Stimulated activated CD8-positive, alpha-beta memory T cell treated with anti-CD3 and anti-CD28 coated beads, Interleukin-7, amount 100 ng/mL, for 48 hours (primary cell): ENCODE measurements at places on chromosomes 12 and 14.

GRCh38 chr12:62471734-62472133 lies 5.1 kb downstream of the MON2 start:
- no peak for DNase-seq

GRCh38 chr12:50924131-50924438 lies 28.3 kb upstream of the HIGD1C start:
- DNase-seq = no peak

DNA sequence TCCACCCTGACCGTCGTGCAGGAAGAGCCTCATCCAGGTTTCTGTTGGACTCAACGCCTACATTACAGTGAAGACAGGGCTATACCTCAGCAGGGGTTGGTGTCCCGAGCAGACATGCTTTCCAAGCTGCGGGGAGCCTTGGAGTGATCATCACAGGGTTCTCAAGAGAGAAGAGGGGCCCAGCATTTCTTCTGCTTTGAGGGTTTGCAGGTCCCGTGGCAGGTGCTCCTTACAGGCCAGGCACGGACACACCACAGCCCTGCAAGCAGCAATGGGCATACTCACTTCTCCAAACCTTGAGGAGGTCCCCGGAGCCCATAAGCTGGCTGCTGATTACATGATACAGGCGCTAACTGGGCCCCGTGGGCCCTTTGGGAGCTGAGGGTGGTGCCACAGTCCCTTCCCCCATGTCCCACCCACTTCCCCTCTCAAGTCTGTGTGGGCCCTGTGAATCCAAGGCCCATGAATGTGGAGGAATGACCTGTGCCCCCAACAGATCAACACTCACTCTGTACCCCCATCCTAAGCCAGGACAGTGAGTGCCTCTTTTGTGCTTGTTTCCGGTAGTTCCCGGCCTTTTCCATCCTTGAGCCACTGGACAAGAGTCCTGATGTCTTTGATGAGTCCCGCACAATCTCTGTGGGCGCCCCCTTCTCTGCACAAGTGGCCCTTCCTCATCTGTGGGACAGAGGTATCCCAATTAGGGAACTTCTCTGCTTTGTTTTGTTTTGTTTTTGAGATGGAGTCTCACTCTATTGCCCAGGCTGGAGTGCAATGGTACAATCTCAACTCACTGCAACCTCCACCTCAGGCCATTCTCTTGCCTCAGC lies 1.1 kb downstream of the AQP2 start:
- DNase-seq = no peak

DNA sequence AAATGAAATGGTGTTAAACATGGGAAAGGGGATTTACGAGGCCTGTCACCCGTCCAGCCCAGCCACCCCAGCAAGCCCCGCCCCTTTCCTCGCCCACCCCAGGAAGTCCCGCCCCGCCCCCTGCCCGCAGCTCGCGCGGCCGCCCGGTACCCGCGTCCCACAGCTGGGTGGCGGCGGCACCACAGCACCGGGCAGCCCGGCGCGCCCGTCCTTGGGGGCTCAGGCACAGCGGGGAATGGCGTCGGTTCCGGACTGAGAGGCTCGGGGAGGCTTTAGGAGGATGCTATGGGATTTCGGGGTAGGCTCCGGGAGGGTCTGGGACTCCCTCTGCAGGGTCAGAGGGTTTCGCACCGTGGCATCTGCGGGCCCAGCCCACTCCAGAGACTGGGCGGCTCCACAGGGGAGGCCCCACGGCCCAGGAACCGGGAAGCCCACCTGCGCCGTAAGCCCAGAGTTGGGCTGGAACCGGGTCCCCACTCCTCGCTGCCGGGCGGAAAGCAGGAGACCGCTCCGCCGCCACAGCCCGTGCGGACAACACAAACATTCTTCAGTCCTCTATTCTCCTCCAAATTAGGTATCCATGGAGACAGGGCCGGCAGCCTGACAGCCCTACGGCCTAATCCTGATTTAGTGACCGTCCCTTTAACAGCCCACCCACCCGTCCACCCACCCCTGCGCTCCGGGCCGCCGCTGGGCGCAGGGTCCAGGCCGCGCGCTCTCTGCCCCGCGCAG lies 1.4 kb downstream of the FIGNL2 start:
- DNase-seq = peak; percentile 27

DNA sequence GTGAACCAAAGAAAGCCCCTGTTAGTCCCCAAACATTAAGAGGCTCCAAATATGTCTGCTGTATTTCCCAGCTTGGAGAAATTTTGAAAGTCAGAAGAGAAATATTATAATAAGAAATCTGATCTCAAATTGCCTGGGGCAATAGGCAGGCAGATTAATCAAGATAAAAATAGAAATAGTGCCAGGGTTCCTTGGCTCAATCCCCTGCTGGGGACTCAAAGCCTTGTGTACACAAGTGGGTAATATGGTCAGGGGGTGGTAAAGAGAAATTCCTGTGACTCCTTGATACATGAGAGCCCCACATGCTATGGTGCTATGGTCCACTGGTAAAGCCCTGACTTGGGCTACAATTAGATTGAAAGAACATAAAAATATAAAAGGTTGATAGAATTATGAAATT lies 41.3 kb upstream of the ARID2 start:
- no peak for DNase-seq

DNA sequence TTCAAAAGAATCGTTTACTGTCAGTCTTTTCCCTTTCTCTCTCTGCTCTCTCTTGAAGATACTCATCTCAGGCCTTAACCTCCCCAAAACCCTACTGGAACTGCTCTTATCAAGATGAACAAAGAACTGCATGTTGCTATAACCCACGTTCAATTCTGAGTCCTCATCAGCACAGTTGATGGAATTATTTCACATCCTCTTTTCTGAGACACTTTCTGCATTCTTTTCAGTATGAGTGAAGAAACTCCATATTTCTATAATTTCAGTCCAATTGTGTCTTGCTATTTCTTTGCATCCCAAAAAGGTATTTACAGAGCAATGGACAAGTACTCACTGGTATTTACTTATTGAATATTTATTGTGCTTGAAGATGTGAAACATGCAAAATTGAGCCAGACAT lies 160.1 kb upstream of the CPNE8 start:
- no peak for DNase-seq

GRCh38 chr12:90174198-90174510 lies 465.5 kb upstream of the ATP2B1 start:
- no peak for DNase-seq

DNA sequence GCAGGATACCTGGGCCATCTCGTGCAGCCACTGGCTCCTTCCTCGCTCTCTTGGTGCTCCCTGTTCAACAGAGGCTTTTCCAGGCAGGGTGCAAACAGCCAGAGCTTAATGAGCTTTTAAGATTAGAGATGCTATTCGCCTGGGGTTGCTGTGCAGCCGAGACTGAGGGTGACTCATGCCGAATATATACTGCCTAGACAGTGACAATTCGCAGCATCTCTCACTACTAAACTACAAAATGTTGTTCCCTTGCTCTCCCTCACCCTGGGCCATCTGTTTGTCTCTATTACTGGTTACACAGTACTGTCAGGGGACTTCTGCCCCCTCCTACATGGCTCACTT lies 26.0 kb upstream of the TESC start:
- DNase-seq = no peak

DNA sequence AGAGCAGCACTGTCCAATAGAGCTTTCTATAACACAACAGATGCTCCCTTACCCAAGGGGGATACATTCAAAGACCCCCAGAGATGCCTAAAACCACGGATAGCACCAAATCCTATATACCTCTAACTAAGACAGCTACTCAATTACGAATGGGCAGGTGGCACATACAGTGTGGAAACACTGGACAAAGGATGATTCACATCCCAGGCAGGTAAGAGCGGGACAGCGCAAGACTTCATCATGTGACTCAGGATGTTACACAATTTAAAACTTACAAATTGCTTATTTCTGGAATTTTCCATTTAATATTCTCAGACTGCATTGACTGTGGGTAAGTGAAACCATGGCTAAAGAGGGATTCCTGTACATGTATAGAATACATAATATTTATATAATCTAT lies 5.5 kb upstream of the HCFC2 start:
- no peak for DNase-seq

- no peak for DNase-seq
Observed at GRCh38 chr12:75996861-75997447, 34.6 kb downstream of the PHLDA1 start.

GRCh38 chr14:93706360-93706955 lies 81.8 kb downstream of the PRIMA1 start:
- DNase-seq = no peak

- no peak for DNase-seq
Observed at GRCh38 chr12:27517546-27517945, 6.5 kb upstream of the PPFIBP1 start.

- DNase-seq = no peak
Observed at GRCh38 chr14:68241862-68242487, 422.4 kb downstream of the RAD51B start.

- no peak for DNase-seq
Observed at GRCh38 chr14:22552827-22553076, 36.3 kb downstream of the DAD1 start.

DNA sequence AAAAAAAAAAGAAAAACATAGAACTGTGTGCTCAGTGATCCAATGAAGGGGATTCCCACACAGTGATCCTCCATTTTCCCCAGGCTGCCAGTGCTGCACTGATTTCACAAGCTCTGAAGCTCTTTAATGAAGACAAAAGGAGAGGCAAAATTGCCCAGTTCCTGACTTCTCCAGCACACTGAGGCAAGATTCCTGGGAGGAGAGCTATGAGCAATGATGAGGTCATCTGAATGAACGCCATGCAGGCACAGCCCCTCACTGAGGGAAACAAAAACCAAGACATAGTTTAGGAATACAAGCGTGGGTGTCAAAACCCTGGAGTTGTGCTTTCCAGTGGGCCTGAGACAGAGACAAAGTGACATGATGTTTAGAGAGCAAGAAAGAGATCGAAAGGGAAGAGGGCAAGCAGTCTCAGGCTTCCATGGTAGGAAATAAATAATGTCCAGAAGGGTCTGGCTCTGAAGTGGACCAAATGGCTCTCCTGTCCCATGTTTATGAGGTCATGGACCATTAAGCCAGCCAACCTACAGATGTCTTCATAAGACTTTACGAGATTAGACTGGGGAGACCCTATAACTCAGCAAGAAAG lies 40.9 kb upstream of the SMUG1 start:
- no peak for DNase-seq

- DNase-seq = no peak
Observed at GRCh38 chr12:337039-337438, 52.1 kb downstream of the KDM5A start.

DNA sequence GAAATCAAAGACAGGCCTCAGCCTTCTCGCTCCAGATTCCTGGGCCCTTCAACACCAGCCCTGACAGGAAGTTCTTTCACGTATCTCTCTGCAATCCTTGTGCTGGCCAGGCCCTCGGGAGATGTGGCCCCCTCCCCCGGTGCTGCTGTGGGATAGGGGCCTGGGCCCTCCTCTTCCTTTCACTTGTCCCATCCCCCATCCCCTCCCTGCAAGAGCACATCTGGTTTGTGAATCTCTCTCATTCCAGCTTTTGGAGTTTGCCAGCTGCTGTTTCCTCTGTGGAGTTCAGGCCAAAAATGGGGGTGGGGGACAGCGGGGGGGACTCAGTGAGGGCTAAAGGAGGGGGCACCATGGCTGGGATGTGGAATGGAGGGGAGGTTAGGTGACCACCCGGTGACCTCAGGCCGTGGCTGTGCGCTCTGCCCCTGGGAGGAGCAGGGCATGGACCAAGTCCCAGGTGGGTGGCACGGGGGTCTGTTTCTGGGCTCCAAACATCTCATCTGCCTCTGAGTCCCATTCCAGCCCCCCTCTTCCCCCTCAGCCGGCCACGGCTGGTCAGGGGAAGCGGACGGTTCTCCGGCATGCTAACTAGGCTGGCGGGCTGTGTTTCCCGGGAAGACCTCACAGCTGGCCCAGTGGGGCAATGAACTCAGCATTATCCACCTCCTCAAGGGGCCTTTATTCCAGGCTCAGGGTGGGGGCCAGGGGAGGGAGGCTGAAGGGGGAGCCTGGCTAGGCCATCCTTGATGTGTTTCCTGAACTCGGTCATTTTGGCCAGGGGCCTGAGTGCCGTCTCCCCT lies 7.4 kb downstream of the LRP1 start:
- no peak for DNase-seq

DNA sequence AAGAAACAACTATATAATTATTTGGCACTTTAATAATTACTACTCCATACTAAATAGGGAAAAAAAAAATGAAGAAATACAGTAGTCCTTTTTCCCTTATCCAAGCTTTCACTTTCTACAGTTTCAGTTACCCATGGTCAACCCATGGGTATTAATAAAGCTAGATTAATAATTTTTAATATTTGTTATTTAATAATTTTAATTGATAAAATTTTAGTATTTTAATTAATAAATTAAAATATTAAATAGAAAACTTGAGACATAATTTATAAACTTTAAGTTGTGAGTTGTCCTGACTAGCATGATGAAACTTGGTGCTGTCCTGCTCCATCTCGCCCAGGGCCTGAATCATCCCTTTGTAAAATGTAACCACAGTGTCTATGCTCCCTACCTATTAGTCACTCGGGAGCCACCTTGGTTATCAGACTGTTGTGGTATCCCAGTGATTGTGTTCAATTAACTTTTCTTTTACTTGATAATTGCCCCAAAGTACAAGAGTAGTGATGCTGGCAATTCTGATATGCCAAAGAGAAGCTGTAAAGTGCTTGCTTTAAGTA lies 71.8 kb downstream of the PAWR start:
- no peak for DNase-seq

GRCh38 chr12:6069437-6070093 lies 54.9 kb downstream of the VWF start:
- DNase-seq = no peak

- DNase-seq = no peak
Observed at GRCh38 chr12:2970744-2971143, 11.5 kb downstream of the TEAD4 start.

DNA sequence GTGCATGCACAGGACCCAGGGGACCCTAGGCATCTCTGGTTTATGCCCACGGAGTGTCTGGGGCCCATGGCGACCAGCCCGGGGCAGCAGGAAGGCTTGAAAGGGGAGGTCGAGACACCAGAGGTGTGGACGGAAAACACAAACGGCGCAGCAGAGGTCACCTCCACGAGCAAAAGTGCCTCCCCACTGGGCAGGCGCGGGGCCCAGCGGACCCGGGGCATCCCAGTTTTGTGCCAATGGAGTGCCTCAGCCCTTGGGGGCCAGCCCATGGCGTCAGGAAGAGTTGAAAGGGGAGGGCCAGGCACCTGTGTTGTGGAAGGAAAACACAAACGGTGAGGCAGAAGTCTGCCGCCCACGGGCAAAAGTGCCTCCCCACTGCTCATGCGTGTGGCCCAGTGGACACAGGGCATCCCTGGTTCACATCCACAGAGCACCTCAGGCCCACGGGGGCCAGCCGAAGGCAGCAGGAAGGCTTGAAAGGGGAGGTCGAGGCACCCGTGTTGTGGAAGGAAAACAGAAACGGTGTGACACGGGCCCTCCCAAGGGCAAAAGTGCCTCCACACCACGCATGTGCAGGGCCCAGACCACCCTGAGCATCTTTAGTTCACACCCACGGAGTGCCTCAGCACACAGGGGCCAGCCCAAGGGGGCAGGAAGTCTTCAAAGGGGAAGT lies 378.8 kb downstream of the ALG10 start:
- no peak for DNase-seq
